ENCODE measurements at places on chromosomes 4 and X.

- no peak for DNase-seq
Observed at GRCh38 chr4:76108467-76109181, 34.1 kb downstream of the ART3 start.

DNA sequence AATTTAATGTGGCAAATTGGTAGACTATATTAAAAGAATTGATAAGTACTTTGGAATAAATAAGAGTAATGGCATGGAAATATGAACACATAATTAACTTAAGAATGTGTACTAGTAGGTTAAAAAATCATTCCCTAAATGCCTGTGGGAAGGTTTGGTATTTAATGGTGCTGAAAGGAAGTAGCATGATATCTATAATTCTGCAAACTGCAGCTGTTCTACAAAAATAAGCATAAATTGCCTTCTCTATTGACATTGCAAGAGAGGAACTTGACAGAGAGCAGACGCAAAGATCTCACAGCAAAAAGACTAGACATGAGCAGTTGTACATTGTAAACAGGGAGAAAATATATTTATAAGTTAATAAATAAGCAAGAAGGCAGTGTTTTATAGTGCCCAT, 752.5 kb upstream of the PCDH10 start:
- no peak for DNase-seq

DNA sequence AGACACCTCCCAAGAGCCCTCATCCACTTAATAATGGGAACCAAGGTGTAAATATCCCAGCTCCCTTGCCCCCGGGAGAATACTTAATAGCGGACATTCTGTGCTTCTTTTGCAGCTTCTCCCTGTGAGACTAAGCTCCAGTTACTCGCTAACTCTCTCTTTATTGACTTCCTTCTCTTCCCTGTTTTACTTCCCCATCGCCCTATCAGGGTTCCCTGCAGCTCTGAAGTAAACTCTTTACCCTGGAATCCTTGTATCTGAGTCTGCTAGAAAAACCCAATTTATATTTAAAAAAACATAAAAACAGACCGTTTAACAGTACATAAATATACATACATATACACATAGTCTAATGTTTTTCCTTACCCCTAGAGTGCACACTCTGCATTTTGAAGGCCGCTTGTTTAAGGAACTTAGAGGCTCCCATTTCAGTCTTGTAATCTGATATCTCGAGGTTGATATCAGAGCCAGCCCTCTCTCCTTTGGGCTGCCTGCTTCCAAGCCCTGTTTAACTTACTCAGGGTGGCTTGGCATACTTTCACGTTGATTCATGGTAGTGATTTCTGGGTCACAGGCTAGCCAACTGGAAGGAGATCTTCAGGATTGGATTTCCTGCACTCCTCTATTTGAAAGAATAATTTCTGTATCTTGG, 177.4 kb upstream of the SCML1 start:
- DNase-seq = no peak

DNA sequence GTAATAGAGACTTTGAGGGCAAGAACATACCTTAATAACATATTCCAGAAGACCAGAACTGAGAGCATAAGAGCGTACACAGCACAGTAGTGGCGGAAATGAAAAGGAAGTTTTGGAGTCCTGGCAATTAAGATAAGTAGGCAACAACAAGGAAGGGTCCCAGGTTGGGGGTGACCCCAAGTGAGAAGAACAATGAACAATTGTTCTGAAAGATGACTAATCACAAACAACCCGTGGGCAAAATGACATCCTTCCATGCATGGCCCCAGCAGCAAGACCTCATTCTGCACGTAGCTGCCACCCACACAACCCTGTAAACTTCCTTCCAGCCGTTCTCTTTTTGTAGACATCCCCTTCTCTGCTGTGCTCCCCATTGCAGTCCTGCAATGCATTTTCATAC, 384.4 kb upstream of the PABPC4L start:
- DNase-seq = no peak

GRCh38 chr4:15234116-15234855, 193.5 kb upstream of the C1QTNF7 start:
- DNase-seq = no peak

DNA sequence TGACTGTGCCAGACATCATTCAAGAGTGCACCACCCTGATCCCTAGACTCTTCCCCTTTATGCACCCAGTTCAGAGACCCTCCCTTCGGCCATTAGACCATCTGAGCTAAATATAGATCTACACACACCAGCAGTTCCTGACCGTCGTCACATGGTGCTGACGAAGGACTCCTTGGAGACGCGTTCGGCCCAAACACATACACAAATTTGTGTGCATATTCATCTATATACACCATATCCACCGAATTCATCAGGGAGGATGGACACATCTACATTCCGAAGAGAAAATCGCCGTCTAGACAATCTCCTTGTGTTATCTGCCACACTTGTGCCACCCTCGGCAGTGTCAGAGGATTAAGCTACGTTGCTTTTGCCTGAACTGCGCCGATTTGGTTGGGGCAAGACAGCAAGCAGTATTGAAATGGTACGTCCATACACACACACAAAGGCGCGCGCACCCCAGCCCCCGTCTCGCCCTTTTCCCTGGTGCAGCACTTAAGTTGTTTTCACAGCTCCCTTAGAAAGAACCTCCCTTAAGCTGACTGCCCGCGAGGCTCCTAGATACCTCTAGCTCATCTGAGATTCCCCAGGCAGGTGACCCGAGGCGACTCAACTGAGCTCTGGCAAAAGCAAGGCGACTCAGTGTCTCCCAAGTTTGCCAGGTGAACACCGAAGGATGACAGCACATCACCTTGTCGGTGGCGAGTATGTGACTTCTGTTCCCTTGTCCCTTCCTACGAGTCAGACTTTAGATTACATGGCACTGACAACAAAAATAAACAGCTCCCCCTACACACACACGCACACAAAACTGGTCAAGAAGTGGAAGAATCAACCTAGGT, 1.0 kb downstream of the RASGEF1B start:
- no peak for DNase-seq

- DNase-seq = no peak
Observed at GRCh38 chr4:103204111-103204510, 6.0 kb upstream of the CENPE start.

DNA sequence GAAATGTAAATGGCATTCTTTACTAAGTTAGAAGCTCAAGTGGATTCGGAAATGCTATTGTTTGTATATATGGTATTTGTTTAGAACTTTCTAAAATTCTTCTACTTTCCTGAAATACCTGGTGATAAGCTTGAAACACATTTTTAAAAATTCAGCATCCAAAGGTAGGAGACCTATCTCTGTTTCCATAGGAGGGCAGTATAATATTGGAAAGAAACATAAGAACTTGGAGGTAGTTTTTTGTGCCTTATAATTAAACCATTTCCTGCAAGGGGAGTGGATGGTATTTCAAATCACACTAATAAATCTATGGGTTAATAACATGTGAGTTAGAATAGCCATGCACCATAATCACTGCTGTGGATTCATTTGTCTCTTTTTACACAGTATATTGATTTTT, 217.4 kb upstream of the AADAT start:
- DNase-seq = no peak

DNA sequence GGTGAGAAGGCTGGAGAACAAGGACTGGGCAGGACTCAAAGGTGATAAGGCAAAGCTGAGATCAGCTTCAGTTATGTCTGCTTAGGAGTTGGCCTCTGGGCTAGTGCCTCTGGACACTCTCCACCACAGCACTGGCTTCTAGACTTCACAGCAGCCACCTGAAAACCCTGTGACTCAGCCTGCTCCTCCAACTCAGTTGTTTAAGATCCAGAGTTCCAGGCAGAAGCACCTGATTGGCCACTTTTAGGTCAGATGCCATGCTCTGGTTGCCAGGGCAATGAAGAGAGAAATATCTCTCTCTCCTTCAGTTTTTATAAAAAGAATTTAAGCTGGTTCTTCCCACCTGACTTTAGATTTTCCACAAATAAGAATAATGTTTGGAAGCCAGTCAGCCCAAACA, 47.9 kb upstream of the BLTP1 start:
- DNase-seq = no peak

DNA sequence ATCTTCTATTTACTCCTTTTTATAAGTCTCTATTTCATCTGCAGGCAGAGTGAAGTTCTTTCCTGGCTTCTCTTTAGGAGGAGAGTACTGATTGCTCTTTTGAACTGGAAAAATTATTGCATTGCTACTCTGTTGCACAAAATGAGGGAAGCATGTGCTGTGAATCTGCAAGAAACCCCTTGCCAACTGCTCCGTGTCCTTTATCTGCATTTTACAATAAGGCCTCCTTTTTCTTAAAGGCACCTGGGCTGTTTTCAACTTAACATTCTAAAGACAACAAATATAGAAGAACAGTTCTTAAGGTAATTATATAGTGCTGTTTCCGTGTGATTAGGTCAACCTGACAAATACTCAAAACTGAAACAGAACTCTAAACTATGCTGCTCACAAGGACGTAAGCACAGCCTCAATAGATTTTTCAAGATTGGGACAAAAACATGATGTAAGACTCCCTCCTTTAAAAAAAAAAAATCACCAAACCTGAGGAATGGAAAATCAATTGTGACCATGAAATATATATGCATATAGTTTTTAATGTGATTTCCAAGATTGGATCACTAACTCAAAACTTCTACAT, 716.6 kb upstream of the INTU start:
- no peak for DNase-seq

- DNase-seq = no peak
Observed at GRCh38 chrX:37817176-37817575, 30.2 kb downstream of the DYNLT3 start.

DNA sequence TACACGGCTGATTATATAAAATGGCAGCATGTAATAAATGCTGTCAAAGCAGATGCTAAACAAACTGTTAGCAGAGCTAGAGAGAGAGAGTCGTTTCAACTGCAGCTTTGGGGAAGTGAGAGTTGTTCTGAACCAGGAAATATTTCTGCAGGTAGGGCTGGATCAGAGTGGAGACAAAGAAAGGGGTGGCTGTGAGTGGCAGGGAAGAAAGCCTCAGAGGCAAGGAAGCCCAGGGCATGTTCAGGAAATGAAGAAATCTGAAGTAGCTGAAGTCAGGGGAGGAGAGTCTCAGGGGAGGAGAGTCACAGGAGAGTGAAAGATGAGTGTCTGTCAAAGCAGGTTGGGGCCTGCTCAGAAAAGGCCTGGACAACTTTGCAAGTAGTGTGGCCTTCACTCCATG, 48.4 kb upstream of the RPS6KA3 start:
- DNase-seq = no peak

DNA sequence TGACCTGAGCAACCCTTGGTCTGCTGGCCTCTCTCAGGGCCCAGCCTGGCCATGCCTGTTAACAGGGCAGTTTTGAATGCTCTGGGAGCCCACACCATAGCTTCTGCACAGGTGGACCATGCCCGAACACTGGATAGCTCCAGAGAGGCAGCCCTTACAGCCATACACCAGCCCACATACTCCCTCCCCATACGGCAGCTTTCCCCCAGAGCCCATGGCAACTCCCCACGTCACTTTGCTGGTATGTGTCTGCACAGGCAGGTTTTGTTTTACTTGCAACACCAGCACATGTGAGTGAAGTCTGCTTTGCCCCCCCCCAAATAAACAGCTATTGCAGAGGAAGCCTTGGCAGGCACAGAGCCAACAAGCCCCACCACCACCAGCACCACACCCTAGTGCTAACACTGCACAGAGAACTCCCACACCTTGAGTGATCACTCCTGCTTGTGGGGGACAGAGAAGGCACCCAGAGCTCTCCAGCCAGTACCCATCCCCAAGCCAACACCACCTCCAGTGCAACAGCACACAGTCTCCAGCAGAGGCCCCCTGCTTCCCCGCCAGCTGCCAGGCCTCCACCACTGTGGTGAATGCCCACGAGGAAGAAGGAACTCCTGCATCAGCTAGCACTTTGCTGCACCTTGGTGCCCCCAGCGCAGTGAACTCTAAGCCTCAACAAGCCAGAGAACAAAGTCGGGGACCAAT, 87.3 kb downstream of the STPG2 start:
- DNase-seq = no peak

- no peak for DNase-seq
Observed at GRCh38 chr4:153513596-153513995, 47.4 kb downstream of the TMEM131L start.

- DNase-seq = no peak
Observed at GRCh38 chr4:72376901-72377300, 192.1 kb downstream of the ADAMTS3 start.

DNA sequence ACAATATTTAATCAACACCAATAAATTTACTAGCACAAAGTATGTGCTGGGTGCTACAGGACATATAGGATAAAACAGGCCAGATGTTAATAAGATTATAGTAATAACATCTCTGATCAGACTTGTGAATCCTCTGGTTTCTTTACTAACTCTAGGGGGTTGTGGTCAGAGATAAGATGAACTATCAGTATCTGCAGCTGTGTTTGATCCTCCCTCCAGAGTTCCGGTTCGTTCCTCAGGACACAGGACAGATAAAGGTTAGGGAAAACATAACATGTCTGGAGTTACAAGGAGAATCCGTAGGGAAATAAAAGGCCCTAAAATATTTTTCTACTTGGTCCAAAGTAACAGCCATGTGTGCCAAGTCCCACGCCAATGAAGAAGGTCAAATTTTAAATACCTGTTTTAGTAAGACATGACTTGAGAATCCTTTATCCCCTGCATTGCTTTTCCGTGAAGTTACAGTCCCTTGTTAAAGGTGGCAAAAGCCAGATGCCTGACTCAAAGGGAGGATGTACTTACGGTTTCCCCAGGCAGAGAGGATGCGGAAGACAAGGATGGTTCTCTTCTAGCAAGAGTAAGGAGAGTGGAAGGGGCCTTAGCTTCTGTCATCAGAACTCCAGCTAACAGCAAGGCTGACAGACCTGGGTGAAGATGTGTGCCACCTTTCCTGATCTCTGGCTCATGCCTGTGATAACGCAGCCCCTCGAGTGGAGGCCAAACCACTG, 44.4 kb downstream of the KIAA0232 start:
- no peak for DNase-seq

- no peak for DNase-seq
Observed at GRCh38 chrX:115337491-115338144, 48.1 kb downstream of the LUZP4 start.

DNA sequence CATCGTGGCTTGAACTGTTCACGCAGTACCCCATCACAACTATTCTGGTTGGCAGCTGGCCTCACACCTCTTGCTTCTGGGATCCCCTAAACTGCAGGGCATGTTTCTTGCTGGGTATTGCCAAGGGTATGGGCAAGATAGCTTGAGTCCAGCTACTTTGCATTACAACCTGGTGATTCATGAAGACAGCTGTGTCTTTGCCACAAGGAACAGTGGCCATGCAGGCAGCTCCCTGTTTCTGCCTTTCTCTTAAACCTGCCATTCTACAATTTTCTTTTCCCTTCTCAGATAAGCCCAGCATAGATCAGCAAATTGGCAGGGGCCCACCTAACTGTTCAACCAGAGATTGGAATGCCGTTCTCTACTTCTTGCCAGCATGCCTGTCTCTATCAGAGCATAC, 42.8 kb downstream of the TENM3 start:
- no peak for DNase-seq

DNA sequence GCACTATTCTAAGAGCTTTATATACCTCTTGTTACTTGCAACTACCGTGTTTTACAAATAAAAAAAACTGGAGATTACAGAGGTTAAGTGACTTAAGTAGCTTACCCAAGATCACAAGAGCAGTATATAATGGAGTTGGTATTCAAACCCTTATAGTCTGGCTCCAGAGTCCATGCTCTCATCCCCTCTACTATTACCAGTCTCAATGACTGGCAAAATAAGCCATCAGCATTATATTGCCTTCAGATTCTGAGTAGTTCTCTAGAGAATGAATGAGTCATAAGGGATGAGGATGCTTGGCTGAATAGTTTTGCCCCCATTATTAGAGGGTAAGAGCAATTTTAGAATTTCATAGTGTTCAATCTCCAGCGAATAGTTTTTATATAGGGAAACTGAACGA, 170.1 kb upstream of the ATOH1 start:
- DNase-seq = no peak
